CD4-positive, alpha-beta T cell treated with Interleukin-6 at 100 ng/mL for 8 hours (primary cell): ENCODE measurements at places on chromosomes 5 and 9.
A peak's percentile ranks its signal among the peaks of the same experiment; 100 is the strongest.

DNA sequence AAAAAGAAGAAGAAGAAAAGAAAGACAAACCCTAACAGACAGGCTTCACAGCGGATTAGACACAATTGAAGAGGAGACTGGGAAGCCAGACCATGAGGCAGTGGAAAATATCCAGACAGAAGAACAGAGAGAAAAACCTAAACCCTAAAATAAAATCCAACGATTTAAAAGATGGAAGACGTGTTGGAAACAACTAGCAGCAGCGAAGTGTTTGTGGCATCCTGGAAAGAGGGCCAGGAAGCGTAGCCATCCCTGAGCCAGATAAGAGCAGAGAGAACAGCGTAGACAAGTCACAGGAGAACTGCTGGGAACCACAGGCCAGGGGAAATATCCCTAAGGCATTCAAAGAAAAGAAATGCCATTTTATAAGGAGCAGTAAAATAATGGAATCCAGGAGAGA, 39.7 kb upstream of the NKD2 start:
- DNase-seq, result no peak

GRCh38 chr5:16937503-16938161, 1.5 kb upstream of the MYO10 start:
- DNase-seq, result no peak

DNA sequence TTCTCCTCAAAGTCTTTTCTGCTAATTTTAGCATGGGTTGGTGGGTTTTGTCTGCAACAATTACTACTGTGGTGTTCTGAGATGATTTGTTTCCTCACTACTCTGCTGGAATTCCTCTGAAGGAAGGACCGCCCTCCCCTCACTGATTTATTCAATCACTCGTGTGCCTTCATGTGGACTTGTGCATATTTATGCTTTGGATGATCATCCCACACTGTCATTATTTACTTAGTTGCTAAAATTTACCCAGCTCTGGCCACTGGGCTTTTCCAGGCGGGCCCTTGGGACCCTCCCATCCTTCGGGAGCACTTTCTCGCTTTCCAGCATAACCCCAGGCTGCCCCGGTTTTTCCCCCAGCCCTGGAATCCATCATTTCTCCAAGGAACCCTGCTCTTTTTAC, 41.7 kb upstream of the NKD2 start:
- no peak for DNase-seq

DNA sequence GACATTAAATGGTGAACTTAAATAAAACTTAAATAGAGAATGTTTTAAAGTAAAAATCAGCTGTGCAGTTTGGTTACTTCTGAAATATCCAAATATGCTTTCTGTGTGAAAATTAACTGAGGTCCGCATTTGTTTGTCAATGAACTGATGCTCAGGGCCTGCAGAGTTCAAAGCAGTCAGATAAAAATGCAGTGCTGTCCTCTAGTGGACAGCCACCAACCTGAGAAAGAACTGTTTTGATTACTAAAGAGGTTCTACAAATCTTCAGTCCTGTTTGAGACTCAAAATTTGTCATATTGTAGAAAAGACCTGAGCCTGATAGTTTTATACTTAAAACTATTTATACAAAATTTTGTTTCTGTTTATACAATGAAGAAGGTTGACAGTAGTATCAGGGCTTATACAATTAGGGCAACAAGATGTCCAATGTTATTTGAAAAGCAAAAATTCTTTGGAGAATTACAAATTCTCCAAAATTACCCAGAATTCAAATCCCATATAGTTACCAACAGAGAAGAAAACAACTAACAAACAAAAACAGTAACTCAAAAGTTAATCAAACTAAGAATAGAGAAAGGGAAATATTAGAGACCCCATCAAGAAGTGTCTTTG, 232.3 kb upstream of the TBCA start:
- no peak for DNase-seq

GRCh38 chr5:171400169-171400568, 12.5 kb downstream of the NPM1 start:
- DNase-seq, result no peak

DNA sequence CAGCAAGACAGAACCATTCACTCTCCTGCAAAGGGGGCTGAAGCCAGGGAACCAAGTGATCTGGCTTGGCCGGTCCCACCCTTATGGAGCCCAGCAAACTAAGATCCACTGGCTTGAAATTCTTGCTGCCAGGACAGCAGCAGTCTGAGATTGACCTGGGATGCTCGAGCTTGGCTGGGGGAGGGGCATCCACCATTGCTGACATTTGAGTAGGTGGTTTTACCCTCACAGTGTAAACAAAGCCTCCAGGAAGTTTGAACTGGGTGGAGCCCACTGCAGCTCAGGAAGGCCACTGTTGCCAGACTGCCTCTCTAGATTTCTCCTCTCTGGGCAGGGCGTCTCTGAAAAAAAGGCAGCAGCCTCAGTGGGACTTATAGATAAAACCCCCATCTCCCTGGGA, 60.5 kb downstream of the TNFSF8 start:
- DNase-seq, result peak; percentile 56

DNA sequence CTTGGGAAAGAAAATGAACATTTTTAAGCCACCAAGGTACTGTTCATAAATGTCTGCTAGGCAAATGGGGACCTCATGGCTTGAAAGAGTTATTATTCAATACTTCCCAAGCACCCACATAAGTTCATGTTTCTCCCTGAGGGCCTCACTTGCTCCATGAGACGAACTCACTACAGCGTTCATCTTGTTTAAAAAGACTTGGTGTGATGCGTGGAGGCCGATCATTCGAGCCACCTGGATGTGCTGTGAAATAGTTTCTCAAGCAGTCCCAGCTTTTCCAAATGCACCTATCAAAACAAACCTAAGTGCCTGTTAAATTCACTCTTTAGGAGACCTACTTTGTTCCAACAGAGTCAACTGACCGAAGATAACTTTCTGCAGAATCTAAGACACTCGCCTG, 103.2 kb downstream of the LHFPL2 start:
- no peak for DNase-seq

GRCh38 chr5:151288180-151288579, 15.4 kb downstream of the SLC36A3 start:
- DNase-seq, result no peak

- DNase-seq, result no peak
Observed at GRCh38 chr5:44983006-44983405, 174.3 kb downstream of the MRPS30 start.

DNA sequence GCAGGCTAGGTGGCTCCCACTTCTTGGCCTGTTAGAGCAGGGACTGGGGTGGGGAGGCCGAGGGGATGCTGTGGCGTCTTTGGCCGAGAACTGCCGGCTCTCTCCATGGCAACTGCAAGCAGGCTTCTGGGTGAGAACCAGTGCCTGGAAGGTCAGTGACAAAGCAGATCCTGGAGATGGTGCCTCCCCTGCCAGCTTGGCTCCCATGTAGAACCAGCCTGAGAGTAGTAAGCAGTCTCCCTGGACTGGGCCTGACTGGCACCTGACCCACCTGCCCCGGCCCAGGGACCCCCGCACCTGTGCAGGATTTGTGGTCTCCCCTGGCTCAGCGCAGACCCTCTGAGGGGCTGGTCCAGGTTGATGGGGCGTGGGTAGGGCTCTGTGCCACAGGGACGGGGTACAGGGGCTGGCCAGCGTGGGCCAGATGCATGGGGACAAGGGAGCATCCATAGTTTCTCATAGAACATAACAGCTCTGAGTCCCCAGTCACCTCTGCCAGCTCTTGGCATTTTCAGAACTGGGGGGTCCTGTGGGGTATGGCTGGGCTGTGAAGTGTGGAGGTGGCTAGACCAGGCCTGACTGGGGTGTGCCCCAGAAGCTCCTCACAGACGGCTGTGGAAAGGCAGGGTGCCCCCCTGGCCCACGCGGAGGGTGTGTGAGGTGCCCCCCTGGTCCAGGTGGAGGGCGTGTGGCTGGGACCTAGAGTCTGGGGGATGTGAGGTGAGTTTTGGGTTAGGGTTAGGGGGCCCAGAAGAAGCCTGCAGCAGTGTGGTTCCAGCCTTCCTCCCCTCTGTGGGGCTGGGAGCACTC, 22.2 kb downstream of the CACNA1B start:
- no peak for DNase-seq

DNA sequence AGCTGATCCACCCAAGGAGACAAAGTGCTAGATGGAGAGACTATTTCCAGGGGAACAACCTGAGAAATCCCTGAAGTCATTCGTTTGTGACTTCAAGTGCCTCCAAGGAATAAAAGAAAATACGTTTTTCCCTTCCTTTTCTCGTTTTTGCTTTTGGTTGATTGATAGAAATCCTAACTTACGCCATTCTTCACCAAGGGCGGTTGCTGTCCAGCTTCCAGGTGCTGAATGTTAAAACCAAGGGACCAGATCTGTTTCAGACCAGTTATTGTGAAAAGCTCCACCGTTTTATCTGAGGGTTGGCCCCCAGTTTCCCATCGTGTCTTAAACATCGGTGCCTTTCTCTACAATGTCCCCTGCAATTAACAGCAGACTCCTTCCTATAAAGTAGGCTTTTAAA, 600.7 kb upstream of the SGCD start:
- no peak for DNase-seq

DNA sequence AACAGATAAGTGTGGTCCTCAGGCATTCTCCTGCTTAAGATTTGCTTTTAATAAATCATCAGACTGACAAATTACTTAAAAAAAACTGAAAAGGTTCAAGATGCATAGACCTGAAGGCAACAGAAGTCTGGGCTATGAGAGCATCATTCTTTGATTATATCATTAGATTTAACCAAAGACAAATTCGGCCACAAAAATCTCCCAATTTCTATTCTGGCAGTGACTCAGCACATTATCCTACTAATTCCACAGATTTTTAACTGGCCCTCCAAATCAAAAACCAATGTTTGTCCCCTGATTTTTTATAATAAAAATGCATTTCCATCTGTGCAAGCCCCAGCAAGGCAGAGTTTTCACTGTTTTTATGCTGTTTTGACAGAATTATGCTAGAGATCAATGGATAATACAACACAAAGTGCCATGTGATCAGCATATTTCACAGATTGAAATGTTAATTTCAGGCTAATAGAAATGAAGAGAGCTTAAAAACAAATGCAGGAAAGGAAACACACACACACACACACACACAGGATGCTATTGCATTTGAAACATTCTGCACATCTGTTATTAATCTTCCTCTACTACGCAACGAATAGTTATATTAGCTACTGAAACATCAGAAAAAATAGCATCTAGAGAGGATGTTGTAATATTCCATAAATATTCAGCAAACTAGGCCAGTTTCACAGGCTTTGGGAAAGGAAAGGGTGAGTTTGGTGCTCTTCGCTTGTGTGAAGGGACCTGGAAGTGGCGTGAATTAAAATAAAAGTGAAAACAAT, 177.6 kb upstream of the ST8SIA4 start:
- no peak for DNase-seq

GRCh38 chr9:38370176-38370575, 22.3 kb upstream of the ALDH1B1 start:
- no peak for DNase-seq

DNA sequence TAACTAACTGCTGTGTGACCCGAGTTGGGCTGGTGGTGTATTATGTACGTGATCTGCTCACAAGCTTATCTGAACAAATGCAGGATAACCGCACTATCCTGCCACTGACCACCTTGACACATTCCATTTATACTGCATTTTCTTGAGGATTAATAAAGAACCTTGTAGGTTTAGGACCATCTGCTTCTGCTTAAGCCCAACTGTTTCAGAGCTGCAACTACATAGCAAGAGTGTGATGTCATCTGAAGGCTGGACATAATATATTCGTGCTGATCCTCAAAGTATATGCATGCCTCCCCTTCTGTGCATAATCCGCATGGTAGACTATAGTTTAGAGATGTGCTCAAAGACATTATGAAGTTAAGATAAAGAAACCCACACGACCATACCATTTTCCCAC, 435.9 kb downstream of the BNC2 start:
- no peak for DNase-seq

DNA sequence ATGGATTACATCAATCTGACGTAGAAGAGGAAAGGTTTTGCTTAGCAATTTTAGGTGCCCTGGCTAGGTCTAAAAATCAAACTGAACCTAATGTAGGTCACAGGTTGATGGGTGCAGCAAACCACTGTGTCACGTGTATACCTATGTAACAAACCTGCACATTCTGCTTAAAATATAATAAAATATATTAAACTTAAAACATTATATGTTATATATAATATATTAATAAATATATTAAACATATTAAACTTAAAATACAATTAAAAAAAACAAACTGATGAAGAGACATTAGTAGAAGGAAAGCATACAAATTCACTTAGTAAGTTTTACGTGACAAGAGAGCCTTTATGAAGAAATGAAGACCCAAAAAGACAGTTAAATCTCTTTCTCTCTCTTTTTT, 51.7 kb upstream of the FBXL17 start:
- DNase-seq, result no peak

DNA sequence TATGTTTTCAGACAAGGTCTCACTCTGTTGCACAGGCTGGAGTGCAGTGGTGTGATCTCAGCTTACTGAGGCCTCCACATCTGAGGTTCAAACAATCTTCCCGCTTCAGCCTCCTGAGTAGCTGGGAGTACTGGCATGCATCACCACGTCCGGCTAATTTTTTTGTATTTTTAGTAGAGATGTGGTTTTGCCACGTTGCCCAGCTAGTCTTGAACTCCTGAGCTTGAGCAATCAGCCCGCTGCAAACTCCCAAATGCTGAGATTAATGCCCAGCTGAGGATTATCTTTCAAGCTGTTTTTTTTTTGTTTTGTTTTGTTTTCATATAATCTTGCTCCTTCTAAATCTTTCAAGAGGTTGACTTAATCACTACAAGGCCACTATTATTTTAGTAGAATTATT, 47.3 kb upstream of the SLC28A3 start:
- DNase-seq, result no peak

DNA sequence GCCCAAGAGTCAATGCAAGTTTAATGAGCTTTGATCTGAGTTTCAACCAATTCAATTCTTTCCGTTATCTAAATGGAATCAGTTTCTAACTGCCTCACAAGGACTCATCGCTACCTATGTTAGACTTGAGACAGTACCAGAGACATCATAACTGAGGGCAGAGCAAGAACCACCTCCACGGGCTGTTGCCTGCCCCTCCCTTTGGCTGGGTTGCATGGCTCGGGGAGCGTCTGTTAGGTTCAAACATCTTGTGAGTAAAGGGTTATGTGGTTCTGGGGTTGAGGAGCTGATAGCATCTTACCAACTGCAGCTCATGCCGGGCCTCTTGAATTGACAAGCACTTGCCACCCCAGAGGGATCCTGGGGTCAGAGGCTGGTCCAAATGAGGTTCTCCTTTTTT, 457.9 kb downstream of the ENC1 start:
- no peak for DNase-seq

DNA sequence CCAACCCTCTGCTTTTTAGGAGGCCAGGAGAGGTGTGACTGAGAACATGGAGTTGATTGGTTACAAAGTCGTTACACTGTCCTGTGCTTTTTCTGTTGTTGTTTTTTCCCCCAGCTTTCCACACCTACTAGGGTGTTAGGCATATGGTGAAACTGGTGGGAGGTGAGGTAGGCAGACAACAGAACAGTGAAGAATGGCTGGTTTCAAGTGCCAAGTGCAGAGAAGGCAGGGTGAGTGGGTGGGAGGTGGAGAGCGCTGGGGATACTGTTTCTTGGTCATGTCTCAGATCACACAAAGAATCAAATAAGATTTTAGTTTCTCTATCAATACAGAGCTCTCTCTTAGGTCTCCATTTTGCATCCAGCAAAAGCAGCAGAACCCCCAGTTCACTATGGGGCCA, 2.2 kb upstream of the SPTAN1 start:
- DNase-seq, result no peak

GRCh38 chr5:87410931-87411330, 1.8 kb downstream of the CCNH start:
- no peak for DNase-seq

- no peak for DNase-seq
Observed at GRCh38 chr5:77921094-77921768, 145.1 kb upstream of the TBCA start.
